Vagina (tissue), 2 donors: ENCODE measurements at places on chromosomes 12 and 14.

DNA sequence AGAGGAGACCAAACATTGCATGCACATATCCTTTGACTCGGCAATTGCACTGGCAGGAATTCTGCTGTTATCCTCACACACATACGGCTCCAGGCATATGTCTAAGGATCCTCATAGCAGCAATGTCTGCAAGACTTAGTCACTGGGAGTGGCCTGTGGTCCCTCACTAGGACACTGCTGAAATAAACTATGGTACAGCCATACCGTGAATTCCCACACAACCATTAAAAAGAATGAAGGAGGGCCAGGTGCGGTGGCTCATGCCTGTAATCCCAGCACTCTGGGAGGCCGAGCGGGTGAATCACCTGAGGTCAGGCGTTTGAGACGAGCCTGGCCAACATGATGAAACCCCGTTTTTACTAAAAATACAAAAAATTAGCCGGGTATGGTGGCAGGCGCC is 105.1 kb downstream of the ZFP36L1 start:
- DNase-seq, result no peak

GRCh38 chr12:131990980-131991305 is 41.2 kb downstream of the EP400 start:
- DNase-seq, result no peak

- DNase-seq, result no peak
Measured at GRCh38 chr14:51310505-51310944, 70.5 kb downstream of the TMX1 start.

- DNase-seq, result no peak
Measured at GRCh38 chr14:23115918-23116317, 3.1 kb downstream of the CEBPE start.

DNA sequence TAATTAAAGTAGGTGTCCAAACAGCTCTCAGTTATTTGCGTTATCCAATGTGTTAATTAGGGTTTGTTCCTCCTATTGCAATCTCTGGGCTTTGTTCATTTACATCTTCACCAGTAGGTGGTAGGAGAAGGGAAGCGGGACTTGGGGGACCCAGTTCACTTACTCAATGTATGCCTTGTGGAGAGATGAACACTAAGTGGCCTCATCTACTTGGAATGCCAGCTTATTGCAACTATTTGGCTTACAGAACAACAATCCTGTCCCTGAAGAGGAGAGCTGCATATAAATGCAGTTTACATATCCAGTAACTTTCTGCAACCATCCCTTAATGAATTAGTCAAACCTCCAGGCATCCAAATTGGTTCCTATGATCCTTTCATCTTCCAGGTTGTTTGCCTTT is 417.1 kb upstream of the CCDC196 start:
- DNase-seq, result no peak

DNA sequence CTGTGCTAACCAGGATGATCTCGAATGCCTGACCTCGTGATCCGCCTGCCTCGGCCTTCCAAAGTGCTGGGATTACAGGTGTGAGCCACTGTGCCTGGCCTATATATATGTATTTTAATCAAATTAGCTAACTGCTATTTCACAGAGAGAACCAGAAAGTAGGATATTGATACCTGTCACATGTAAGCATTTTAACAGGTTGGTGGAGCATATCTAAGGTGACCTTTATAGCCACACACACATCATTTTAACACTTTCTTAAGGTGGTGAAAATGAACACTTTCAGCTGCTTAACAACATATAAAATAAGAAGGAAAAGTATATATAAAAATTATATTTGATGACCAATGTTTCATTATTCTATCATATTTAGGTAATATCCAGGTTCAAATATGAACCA is 57.0 kb upstream of the ATF7IP start:
- DNase-seq, result no peak

DNA sequence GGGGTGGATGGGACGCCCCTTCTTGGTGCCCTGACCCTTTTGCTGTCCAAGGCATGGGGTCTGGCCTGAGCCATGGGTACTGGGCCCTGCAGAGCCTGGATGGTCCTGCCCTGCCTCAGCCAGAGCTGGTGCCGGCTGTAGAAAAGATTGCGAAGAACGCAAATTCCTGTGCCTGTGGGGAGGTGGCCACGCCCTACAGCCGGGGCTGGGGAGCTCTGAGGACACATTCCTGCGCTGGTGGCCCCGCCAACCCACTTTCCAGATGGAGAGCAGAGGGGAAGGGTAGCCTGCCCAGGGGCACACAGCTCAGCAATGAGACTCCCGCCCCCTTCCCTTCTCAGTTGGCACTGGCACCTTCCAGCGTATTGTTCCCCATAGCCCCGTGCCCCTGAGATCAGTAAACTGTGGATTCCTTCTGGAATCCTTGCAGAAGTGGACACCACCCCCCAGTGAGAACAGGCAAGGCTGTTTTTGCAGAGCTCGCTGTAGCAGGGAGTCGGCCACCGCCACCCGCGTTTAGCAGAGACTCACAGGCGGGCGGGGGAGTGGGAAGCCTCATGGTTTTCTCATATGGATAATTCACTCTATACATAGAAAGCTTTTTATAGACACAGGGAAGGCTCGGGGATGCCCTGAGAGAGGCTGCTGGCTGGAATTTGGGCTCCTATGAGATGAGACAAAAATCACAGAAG is 8.6 kb downstream of the INF2 start:
- no peak for DNase-seq
